Esophagus muscularis mucosa (tissue), 4 donors: ENCODE measurements at places on chromosomes 7 and 10. TPM values are rescaled to one million over a fixed set of nuclear protein-coding genes. Genes with fewer than 3 reads are reported as not detected.

GRCh38 chr7:128131731-128132130 is 100.5 kb upstream of the LRRC4 start:
- no peak for DNase-seq

DNA sequence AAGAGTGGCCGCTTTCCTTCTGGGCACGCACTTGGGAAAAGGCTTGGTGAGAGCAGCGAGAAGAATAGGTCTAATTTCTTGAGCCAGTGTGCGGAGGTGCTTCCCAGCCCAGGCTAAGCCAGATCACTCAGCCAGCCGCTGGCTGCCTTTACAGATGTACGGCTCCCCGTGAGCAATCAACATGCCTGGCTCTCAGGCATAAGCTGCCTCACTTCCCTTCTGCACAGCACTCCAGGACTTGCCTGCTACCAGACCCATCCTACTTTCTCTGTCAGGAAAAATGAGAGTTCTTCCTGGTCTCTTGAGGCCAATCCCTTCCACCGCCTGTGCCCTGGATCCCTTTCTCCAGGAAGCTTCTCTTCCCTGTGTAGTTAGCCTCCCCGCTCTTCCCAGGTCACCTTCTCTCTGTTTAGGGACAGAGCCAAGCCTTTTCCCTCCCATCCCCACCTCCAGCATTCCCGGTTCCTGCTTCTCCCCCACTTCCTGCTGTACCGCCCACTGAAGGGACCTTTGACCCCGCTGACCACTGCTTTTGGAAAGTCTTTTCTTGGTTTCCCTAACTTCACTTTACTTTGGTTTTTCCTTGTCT is 1.1 kb upstream of the ACTR3C start:
- no peak for DNase-seq

The LEP gene
- total RNA-seq = not detected

The NEUROG3 gene
- 0.66 TPM for total RNA-seq

The FGFBP3 gene
- total RNA-seq = 1.0 TPM
